ENCODE measurements at places on chromosomes 1 and 21. TPM values are rescaled to one million over a fixed set of nuclear protein-coding genes. Genes with fewer than 3 reads are reported as not detected.

The SORT1 gene
- 52.4 TPM for total RNA-seq

The INKA2 gene
- 0.74 TPM for total RNA-seq

The LENEP gene
- 1.7 TPM for total RNA-seq

The CEP170 gene
- total RNA-seq = 67.8 TPM

The FLG2 gene
- not detected for total RNA-seq

The ATAD3C gene
- 0.39 TPM for total RNA-seq

The FAM72A gene
- 20.6 TPM for total RNA-seq

The STYXL2 gene
- not detected for total RNA-seq

The RPTN gene
- not detected for total RNA-seq

The IL19 gene
- not detected for total RNA-seq

The CLCA1 gene
- not detected for total RNA-seq

The ERICH3 gene
- not detected for total RNA-seq

The HSD3B2 gene
- not detected for total RNA-seq

The ITLN2 gene
- not detected for total RNA-seq

The AMY1C gene
- total RNA-seq = not detected

The FMN2 gene
- total RNA-seq = not detected

The SPRR4 gene
- total RNA-seq = not detected

The GOLT1A gene
- total RNA-seq = not detected

The ZC3H12A gene
- total RNA-seq = 4.8 TPM

The SYCP1 gene
- total RNA-seq = 0.41 TPM

The MAEL gene
- not detected for total RNA-seq

The TMEM61 gene
- total RNA-seq = not detected

The CFAP107 gene
- total RNA-seq = not detected

The RYR2 gene
- 2.8 TPM for total RNA-seq

The IL20 gene
- not detected for total RNA-seq

The KRTAP13-2 gene
- not detected for total RNA-seq

All from A673 (cell line).